Ascending aorta (tissue), 2 donors: ENCODE measurements at places on chromosomes 4 and X. TPM values are rescaled to one million over a fixed set of nuclear protein-coding genes. Genes with fewer than 3 reads are reported as not detected.

DNA sequence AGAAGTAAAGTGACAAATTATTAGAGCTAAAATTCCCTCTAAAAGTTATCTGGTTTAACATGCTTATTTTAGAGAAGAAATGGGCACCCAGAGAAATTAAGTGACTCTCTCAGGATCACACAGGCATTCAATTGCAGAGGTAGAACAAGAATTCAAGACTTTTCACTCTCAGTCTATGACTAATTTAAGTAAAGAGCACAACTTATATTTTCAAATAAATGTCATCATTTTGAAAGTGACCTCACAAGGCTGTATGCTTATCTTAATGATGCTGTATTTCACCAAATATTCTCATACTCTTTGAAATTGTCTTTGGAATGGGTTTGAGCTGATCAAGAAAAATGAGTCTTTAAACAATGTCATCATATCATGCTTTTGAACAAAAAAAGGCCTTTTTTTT, 15.3 kb downstream of the GPR174 start:
- no peak overlapping the region for H3K27ac ChIP-seq
- no peaks in the 10 kb centered on the region for H3K36me3 ChIP-seq
- no peak overlapping the region for H3K4me3 ChIP-seq
- no peak for DNase-seq
- H3K4me1 ChIP-seq: no peaks in the 10 kb centered on the region

- peak overlapping the region; percentile 75 for H3K27ac ChIP-seq
- peaks cover 15% of the 10 kb centered on the region for H3K4me1 ChIP-seq
- no peaks in the 10 kb centered on the region for H3K36me3 ChIP-seq
- H3K27me3 ChIP-seq: no peaks in the 10 kb centered on the region
Measured at GRCh38 chrX:18894156-18894555, 89.8 kb downstream of the PHKA2 start.

- no peak for DNase-seq
- no peaks in the 10 kb centered on the region for H3K27me3 ChIP-seq
- no peaks in the 10 kb centered on the region for H3K4me1 ChIP-seq
- no peak overlapping the region for H3K27ac ChIP-seq
Measured at GRCh38 chr4:181562399-181562798, 680.8 kb upstream of the TENM3 start.

DNA sequence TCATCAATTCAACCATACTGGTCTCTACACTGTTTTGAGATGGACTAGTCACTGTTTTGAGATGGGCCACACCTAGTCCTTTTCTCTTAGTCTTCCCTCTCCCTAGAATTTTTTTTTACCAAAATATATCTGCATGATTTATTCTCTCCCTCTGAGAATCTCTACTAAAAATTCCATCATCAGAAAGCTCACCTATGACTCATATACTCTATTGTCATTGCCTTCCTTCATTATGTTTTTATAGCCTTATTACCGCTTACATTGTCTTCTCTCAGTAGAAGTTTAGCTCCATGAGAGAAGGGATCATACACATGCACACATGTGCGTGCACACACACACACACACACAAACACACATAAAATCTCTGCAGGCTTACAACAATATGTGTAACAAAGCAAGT, 303.6 kb downstream of the PCDH10 start:
- H3K27ac ChIP-seq: no peak overlapping the region
- H3K36me3 ChIP-seq: no peaks in the 10 kb centered on the region
- H3K4me3 ChIP-seq: no peak overlapping the region
- no peak for DNase-seq

Gene UBE2D3
- 379 TPM for total RNA-seq

DNA sequence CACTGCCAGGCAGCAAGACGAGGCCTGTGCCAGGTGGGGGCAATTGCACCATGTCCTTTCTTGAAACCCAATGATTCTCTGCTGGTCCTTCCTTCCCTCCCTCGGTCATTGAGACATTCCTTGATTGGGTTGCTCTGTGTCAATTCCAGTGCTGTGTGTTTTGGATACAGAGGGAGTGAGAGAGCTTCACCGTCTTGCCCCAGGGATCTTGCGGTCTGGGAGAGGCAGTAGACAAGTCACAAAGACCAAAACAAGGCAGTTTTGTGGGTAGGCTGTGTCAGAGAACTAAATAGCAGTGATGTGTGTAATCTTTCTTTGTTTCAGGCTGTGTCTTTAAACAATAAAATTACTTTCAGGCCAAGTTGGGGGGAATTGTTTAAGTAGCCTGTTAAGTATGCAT, 38.8 kb upstream of the TADA2B start:
- H3K4me3 ChIP-seq: no peak overlapping the region
- no peaks in the 10 kb centered on the region for H3K4me1 ChIP-seq
- H3K27me3 ChIP-seq: no peaks in the 10 kb centered on the region
- DNase-seq: no peak
- no peak overlapping the region for H3K27ac ChIP-seq

GRCh38 chrX:94058728-94059382, 384.8 kb downstream of the FAM133A start:
- no peaks in the 10 kb centered on the region for H3K27me3 ChIP-seq
- no peak overlapping the region for H3K27ac ChIP-seq
- DNase-seq: no peak
- H3K4me1 ChIP-seq: no peaks in the 10 kb centered on the region
- H3K4me3 ChIP-seq: no peak overlapping the region

GRCh38 chr4:702618-703048, 3.0 kb upstream of the PCGF3 start:
- H3K27ac ChIP-seq: no peak overlapping the region
- DNase-seq: no peak
- H3K27me3 ChIP-seq: no peaks in the 10 kb centered on the region
- no peaks in the 10 kb centered on the region for H3K36me3 ChIP-seq

Gene STPG2
- not detected for total RNA-seq

Gene SMARCAD1
- total RNA-seq: 3.3 TPM

DNA sequence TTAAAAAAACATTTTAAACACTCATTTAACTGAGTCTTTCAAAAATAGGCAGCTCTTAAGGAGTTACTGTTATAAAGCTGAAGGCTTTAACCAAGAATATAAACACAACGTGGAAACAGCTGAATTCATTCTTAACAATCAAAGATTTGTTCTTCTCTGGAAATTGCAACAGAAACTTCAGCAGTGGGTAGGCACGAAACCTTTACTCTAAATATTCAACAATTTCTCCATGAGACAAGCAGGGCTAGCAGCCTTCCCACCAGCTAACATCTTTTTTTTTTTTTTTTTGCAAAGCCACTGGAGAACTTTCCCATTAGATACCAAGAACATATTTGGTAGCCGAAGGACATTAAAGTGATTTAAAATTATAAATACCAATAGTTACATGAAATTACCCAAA, 78.2 kb upstream of the PRSS48 start:
- H3K36me3 ChIP-seq: no peaks in the 10 kb centered on the region
- H3K4me3 ChIP-seq: no peak overlapping the region
- peak overlapping the region; percentile 29 for H3K27ac ChIP-seq
- H3K27me3 ChIP-seq: no peaks in the 10 kb centered on the region
- no peak for DNase-seq

Gene APOOL
- total RNA-seq: 11.5 TPM

DNA sequence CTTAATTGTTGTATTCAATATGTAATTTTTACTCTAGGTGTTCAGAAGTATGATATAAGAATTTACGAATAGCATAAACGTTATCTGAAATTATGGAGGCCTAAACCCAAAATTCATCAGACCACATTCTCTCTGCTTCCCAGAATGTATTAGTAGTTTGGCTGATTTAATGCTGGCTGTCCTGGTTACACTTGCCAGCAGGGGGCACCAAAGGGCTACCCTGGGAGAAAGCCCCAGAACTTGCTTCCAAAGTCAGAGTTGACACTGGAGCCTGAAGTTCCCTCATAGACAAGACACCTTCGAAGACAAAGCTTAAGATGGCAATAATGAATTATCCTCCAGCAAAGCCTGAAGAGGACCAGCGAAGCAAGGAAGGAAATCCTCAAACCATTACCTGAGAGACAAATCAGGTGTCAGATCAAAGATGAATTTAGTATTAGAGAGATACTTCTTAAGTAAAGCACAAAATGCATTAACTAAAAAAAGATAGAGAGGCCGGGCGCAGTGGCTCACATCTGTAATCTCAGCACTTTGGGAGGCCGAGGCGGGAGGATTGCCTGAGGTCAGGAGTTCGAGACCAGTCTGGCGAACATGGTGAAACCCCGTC, 11.3 kb upstream of the ANOS1 start:
- no peak for DNase-seq
- H3K4me3 ChIP-seq: no peak overlapping the region
- no peak overlapping the region for H3K27ac ChIP-seq
- H3K36me3 ChIP-seq: no peaks in the 10 kb centered on the region
- H3K27me3 ChIP-seq: peaks cover 4% of the 10 kb centered on the region
- H3K4me1 ChIP-seq: no peaks in the 10 kb centered on the region

DNA sequence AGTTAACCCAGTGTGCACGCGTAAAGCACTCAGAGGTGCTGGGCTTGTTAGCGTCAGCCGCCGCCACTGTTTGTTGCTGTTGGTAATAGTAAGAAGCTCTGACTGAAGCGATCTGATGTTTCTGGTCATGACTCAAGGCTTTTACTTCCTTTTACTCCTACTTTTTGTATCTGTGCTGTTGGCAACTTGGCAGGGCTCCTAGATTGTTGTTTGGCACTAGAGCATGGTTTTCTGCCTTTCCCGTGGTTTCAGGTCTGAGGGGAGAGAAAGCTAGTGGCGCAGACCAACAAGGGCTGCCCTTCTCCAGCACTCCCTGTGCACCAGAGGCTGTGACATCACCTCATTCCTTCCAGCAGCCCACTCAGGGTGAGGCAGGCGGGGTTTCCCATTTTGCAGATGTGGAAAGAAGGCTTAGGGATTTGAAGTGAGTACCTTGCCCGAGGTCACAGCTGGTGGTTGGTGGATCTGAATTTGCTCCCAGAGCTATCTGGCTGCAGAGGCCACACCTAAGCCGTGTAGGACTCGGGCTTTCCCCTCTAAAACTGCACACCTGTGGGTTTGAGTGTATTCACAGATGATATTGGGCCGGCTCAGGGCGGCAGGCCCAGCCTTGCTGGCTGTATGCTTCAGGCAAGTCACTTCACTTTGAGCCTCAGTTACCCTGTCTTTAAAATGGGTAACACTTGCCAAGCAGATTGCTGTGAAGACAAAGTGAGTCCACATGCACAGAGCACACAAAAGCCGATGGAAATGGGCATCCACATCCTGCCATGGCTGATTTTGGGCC, 51.2 kb upstream of the TADA2B start:
- peak overlapping the region; percentile 5 for H3K4me3 ChIP-seq
- peaks cover 23% of the 10 kb centered on the region for H3K4me1 ChIP-seq
- peak; percentile 66 for DNase-seq
- peaks cover 5% of the 10 kb centered on the region for H3K36me3 ChIP-seq
- no peaks in the 10 kb centered on the region for H3K27me3 ChIP-seq

Gene INTS12
- 11.5 TPM for total RNA-seq

- DNase-seq: no peak
- H3K4me1 ChIP-seq: no peaks in the 10 kb centered on the region
- no peak overlapping the region for H3K27ac ChIP-seq
- H3K36me3 ChIP-seq: no peaks in the 10 kb centered on the region
- H3K4me3 ChIP-seq: no peak overlapping the region
- no peaks in the 10 kb centered on the region for H3K27me3 ChIP-seq
Measured at GRCh38 chr4:104352211-104352610, 142.5 kb downstream of the CXXC4 start.

DNA sequence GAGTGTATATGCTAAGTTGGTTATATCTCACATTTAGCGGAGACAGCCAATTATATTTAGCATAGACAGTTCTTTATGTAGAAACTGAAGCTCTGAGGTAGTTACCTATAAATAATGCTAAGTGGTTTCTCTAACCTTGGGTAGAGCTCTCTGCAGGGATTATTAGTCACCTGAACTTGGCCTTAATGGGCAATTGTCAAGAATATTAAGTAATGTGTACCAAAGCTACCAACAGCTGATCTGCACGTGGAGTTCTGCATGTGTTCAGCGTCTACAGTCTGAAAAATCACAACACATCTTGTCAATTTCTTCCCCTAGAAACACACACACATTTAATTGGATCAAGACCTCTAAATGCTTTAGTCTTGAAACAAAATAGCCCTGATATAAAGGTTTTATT, 740.6 kb upstream of the FAM241A start:
- H3K27me3 ChIP-seq: no peaks in the 10 kb centered on the region
- H3K36me3 ChIP-seq: no peaks in the 10 kb centered on the region
- H3K4me3 ChIP-seq: no peak overlapping the region

Gene AMTN
- total RNA-seq: not detected

GRCh38 chr4:145716200-145716599, 36.3 kb downstream of the C4orf51 start:
- no peaks in the 10 kb centered on the region for H3K27me3 ChIP-seq
- no peak for DNase-seq
- H3K27ac ChIP-seq: no peak overlapping the region
- no peak overlapping the region for H3K4me3 ChIP-seq

DNA sequence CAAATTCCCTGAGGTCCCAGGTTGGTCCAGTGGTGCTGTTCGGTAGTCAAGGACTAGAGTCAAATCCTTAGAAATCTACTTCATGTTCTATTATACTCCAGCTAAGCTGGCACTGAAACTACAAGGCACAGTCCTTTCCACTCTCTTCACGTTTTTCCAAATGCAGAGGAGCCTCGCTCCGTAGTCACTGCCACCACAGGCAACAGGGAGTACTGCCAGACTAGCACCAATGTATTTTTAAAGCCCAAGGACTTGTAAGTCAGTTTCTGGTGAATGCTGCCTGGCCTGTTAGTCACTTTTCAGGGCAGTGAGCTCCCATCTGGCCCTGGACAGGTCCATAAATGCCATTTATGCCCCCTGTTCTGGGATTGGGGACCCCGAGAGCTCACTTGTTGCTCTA, 323.5 kb downstream of the FAM47A start:
- H3K4me3 ChIP-seq: no peak overlapping the region
- no peaks in the 10 kb centered on the region for H3K27me3 ChIP-seq
- DNase-seq: no peak
- H3K27ac ChIP-seq: no peak overlapping the region

DNA sequence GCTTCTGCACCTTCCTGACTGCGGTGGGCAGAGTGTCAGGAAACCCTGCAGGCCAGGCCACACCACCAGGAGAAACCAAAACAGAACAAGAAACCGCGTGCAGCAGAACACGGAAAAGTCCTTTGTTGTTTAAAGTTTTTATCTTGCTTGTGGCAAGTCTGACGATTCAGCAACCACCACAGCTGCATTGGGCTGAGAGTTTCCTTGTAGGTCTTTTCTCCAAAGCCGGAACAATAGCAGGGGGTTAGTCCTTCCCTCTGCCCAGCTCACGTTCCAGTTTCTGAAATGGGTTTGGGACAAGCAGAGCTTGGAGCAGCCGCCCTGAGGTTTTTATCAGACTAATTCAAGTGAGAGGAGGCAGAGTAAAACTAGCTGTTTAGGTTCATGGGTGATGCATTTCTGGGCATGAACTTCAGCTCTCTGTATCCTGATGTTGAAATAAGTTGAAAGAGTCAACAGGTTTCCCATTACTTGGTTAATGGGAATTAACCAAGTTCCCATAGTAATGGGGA, 216.9 kb downstream of the PTTG2 start:
- no peak overlapping the region for H3K4me3 ChIP-seq
- no peaks in the 10 kb centered on the region for H3K27me3 ChIP-seq
- peaks cover 4% of the 10 kb centered on the region for H3K4me1 ChIP-seq
- no peak overlapping the region for H3K27ac ChIP-seq

- no peak overlapping the region for H3K4me3 ChIP-seq
- DNase-seq: no peak
Measured at GRCh38 chr4:15963576-15963975, 601 bp upstream of the FGFBP2 start.
